ENCODE measurements at places on chromosomes 13 and 19.
A peak's percentile ranks its signal among the peaks of the same experiment; 100 is the strongest.

DNA sequence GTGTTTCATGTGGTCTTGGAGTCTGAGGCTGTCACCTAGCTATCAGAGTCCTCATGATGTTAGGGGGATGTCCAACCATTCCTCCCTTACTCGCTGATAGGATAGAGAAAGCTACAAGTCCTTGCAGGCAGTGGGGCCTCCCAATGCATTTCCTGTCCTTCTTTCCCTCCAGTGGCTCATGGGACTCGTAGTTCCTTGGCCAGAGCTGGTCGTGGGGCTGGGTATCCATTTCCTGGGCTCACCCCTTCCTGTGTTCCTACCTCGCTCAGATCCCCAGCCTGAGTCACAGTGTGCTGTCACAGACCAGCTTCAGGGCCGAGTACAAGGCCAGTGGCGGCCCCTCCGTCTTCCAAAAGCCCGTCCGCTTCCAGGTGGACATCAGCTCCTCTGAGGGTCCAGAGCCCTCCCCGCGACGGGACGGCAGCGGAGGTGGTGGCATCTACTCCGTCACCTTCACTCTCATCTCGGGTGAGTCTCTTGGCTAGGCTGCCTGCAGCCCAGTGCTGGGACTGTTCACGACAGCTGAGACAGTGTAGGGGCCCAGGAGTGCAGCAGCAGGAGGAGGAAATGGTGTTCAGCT is 19.1 kb downstream of the TMEM150B start:
- DNase-seq, result no peak
- H3K27ac ChIP-seq, result no peak overlapping the region

DNA sequence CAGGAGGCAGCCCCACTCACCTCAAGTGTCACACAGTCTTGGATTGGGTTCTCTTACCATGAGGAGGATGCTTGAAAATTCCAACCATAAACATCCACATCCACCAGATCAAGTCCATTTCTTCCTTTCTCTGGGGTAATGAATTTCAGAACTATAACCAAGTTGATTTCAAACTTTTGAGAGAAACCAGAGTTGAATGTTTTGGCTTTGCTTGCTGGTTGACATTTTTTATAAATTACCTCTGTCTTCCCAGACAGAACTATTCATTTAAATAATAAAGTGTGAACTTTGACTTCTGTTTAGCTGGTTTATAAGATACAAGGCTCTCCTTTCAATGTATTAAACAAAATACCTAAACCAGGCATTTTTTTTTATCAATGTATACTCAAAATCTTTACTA is 550.7 kb downstream of the KCTD12 start:
- DNase-seq, result no peak
- H3K4me3 ChIP-seq, result no peak overlapping the region
- no peak overlapping the region for H3K27ac ChIP-seq

DNA sequence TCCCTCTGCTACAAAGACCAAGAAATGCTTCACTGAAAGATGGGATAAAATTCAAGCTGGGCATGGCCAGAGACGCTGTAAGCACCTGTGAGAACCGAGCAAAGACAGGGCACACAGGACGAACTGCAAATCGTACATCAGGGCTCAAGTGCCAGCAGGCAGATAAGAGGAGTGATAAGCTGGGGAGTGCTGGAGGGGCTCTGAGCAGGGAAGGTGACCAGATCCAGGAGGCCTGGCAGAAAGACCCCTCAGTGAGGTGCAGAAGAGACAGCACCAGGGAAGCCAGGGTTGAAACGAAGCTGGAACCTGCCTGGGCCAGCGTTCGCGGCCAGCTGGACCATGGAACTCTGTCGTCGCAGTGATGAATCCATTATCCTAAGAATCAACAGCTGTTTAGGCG is 10.2 kb downstream of the RAB20 start:
- no peak for DNase-seq
- H3K4me1 ChIP-seq, result no peaks in the 10 kb centered on the region
- no peak overlapping the region for H3K4me3 ChIP-seq

GRCh38 chr19:49864890-49865289 is 2.5 kb downstream of the PNKP start:
- peaks cover 50% of the 10 kb centered on the region for H3K36me3 ChIP-seq
- no peak for DNase-seq
- H3K4me1 ChIP-seq, result peaks cover 31% of the 10 kb centered on the region
- H3K27ac ChIP-seq, result no peak overlapping the region

DNA sequence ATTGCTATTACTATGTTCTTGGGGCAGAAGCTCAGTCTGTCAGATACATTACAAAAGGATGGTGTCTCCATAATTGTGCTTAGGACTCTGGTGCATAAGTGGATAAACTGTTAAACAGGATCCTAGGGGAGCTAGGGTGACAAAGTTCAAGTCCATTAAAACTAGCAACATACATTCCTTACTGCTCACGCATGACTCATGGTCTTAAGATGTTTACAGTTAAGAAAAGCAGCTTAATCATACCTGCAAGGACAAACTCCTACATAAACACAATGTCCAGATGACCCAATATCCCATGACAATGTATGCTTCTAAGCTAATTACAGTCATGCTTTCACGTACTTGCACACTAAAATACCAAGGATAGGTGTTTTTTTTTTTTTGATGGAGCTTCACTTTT is 3.5 kb upstream of the ZNF701 start:
- no peak overlapping the region for H3K4me3 ChIP-seq
- peaks cover 67% of the 10 kb centered on the region for H3K36me3 ChIP-seq

GRCh38 chr19:33859016-33859415 is 62.3 kb downstream of the KCTD15 start:
- H3K27me3 ChIP-seq, result peaks cover 6% of the 10 kb centered on the region
- H3K36me3 ChIP-seq, result no peaks in the 10 kb centered on the region
- H3K4me1 ChIP-seq, result no peaks in the 10 kb centered on the region
- H3K27ac ChIP-seq, result no peak overlapping the region
- no peak overlapping the region for H3K4me3 ChIP-seq

- H3K27ac ChIP-seq, result no peak overlapping the region
- no peak overlapping the region for H3K4me3 ChIP-seq
- DNase-seq, result peak; percentile 7
- no peaks in the 10 kb centered on the region for H3K36me3 ChIP-seq
- peaks cover 1% of the 10 kb centered on the region for H3K27me3 ChIP-seq
Measured at GRCh38 chr13:113559901-113560644, 24.5 kb upstream of the TFDP1 start.

DNA sequence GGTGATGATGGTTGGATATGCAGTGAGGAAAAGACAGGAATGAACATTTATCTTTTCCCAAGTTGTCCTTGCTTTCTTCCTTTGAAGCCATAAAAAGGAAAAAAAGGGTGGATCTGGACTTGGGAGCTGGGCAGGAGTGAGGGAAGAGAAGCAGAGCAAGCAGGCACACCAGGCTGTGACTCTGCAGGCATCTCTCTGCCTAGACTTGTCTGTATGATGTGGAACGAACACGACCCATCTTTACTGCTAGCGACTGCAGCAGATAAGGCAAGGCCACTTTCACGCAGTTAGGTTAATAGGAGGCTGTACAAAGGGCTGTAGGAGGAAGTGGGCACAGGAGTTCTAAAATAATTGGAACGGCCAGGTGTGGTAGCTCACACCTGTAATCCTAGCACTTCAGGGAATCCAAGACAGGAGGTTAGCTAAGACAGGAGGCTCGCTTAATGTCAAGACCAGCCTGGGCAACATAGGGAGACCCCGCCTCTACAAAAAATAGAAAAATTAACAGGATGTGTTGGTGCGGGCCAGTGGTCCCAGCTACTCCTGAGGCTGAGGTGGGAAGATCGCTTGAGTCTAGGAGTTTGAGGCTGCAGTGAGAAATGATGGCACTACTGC is 961 bp upstream of the URI1 start:
- peak overlapping the region; percentile 68 for H3K4me3 ChIP-seq
- no peak overlapping the region for H3K27ac ChIP-seq
- H3K27me3 ChIP-seq, result peaks cover 1% of the 10 kb centered on the region
- no peak for DNase-seq
- H3K36me3 ChIP-seq, result peaks cover 14% of the 10 kb centered on the region
- H3K4me1 ChIP-seq, result peaks cover 36% of the 10 kb centered on the region

DNA sequence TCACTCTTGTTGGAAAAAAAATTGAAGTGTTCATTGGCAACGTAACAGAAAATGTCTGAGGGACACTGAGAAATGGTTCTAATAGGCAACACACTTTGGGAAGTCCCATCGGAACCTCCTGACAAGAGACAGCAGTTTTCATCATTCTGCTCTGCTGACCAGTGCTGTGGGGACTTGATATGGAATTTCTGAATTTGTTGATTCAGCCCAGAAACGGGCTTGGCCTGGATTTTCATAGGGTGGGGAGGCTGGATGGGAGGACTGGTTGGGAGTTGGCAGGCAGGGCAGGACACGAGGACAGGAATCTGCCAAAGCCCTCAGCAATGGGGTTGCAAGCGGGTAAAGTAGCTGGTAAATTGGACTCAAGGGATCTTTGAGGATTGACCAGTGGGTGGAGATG is 96.5 kb downstream of the DCT start:
- H3K27ac ChIP-seq, result no peak overlapping the region
- H3K27me3 ChIP-seq, result peaks cover 12% of the 10 kb centered on the region
- H3K36me3 ChIP-seq, result no peaks in the 10 kb centered on the region
- no peak overlapping the region for H3K4me3 ChIP-seq
- DNase-seq, result no peak
- no peaks in the 10 kb centered on the region for H3K4me1 ChIP-seq

DNA sequence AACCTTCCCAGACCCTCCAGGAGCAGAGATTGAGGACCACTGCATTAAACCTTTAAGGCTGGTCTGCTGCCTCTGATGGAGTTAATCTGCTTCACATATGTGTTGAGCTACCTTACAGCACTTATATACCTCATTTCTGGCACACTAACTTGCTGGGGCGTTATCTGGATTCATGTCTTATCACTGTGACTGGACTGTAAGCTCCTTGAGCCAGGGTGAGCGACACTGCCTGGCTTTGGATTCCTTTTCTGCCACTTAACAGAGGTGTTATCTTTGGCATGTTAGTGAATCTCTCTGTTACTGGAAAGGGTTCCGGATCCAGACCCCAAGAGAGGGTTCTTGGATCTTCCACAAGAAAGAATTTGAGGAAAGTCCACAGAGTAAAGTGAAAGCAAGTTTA is 69.8 kb upstream of the RGCC start:
- H3K27ac ChIP-seq, result no peak overlapping the region
- DNase-seq, result no peak
- peaks cover 3% of the 10 kb centered on the region for H3K4me1 ChIP-seq
- H3K36me3 ChIP-seq, result no peaks in the 10 kb centered on the region

GRCh38 chr13:21719463-21719862 is 48.6 kb downstream of the FGF9 start:
- H3K27me3 ChIP-seq, result peaks cover 12% of the 10 kb centered on the region
- no peaks in the 10 kb centered on the region for H3K4me1 ChIP-seq
- DNase-seq, result no peak
- no peaks in the 10 kb centered on the region for H3K36me3 ChIP-seq
- H3K27ac ChIP-seq, result no peak overlapping the region

DNA sequence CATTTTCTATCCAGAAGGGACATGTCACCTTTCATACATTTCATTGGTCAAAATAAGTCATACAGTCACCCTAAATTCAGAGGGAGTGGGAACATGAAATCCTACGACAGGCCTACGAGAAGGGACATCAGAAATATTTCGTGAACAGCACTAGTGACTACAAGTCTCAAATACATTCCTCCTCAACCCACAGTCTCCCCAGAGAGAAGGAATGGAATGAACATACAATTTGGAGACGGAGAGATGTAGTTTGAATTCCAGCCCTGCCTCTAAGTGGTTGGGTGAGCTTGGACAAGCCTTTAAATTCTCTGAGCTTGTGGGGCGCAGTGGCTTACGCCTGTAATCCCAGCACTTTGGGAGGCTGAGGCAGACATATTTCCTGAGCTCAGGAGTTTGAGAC is 9.9 kb downstream of the SERTM1 start:
- no peaks in the 10 kb centered on the region for H3K27me3 ChIP-seq
- no peaks in the 10 kb centered on the region for H3K36me3 ChIP-seq
- no peaks in the 10 kb centered on the region for H3K4me1 ChIP-seq

- H3K27me3 ChIP-seq, result no peaks in the 10 kb centered on the region
- peaks cover 24% of the 10 kb centered on the region for H3K36me3 ChIP-seq
- peak; percentile 69 for DNase-seq
- H3K4me1 ChIP-seq, result peaks cover 59% of the 10 kb centered on the region
- peak overlapping the region; percentile 94 for H3K27ac ChIP-seq
Measured at GRCh38 chr13:40485611-40486517, 180.6 kb downstream of the FOXO1 start.

GRCh38 chr19:48716562-48717291 is 2.8 kb downstream of the MAMSTR start:
- no peaks in the 10 kb centered on the region for H3K27me3 ChIP-seq
- DNase-seq, result no peak
- H3K27ac ChIP-seq, result no peak overlapping the region
- H3K4me3 ChIP-seq, result no peak overlapping the region

DNA sequence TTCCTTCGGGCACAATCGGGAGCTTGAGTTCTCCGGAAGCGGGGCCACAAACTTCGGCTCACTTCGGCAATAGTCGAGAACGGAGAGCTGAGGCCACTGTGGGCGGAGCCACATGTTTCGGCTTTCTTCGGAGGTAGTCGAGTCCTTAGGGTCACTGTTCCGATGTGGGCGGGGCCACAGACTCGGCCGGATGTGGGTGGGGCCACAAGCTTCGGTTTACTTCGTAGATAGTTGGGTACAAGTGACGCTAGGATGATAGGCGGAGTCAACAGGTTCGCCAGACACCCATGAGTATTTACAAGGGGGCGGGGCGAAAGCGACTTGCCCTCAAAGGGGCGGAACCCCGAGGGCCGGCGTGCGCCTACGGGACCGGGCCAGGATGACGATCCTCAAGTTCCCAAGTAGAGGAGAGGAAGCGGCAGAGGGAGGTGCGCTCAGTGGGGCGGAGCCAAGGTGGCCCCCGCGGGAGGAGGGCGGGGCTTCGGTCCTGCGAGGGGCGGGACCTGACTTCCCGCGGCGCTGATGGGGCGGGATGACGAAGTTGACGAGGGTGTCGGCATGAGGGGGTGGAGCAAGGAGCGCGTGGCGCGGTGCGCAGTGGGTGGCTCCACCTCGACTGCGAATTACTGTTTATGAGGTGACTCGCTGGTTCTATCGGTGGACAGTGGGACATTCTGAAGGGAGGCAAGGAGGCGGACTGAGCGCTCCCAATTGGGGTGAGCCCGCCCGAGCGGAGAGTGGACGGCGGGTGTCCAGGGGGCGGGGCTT is 539 bp upstream of the MBOAT7 start:
- no peaks in the 10 kb centered on the region for H3K27me3 ChIP-seq
- H3K4me1 ChIP-seq, result peaks cover 41% of the 10 kb centered on the region
- H3K36me3 ChIP-seq, result peaks cover 35% of the 10 kb centered on the region
- peak overlapping the region; percentile 99 for H3K27ac ChIP-seq
- peak overlapping the region; percentile 85 for H3K4me3 ChIP-seq

Measured in activated CD4-positive, alpha-beta memory T cell treated with anti-CD3 and anti-CD28 coated beads, Interleukin-2, amount 10 ng/mL, durations not matched to agents 7 days and 5 days (primary cell).